ENCODE measurements at places on chromosomes 2 and 18.
A peak's percentile ranks its signal among the peaks of the same experiment; 100 is the strongest.

- DNase-seq, result no peak
These were observed 11.1 kb upstream of the DYM start for GRCh38 chr18:49471532-49471931.

DNA sequence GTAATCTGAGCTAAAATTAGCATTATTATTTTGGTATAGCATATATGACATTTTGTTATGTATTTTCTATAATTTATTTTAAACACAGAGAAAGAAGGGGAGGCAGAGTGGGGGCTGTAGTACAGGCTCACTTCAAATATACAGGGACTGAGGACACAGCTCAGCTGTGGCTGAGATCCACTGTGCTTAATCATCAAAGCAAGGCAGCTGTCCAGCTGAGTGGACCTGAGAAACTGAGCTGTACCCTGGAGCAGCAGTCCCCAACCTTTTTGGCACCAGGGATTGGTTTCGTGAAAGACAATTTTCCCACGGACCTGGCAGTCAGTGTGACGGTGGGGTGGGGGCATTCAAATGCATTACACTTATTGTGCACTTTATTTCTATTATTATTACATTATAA is 687.2 kb downstream of the RNF144A start:
- no peak for DNase-seq

DNA sequence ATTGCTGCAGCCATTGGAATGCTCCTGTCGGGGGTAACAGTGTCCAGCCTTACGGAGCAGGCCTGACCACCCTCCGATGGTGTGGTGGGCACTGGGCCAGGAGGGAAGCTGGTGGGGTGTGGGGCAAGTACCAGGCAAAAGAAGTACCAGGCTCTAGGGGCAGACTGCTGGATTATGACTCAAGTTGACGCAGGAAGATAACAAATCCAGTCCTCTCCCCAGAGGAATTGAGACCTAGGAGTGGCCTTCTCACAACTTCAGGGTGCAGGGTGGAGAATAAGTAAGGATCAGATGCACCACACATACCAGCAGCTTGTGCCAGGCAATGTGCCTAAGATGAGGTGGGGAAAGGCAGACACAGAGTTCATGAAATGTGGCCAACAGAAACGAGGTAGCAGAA is 37.9 kb downstream of the SEMA4F start:
- DNase-seq, result no peak

DNA sequence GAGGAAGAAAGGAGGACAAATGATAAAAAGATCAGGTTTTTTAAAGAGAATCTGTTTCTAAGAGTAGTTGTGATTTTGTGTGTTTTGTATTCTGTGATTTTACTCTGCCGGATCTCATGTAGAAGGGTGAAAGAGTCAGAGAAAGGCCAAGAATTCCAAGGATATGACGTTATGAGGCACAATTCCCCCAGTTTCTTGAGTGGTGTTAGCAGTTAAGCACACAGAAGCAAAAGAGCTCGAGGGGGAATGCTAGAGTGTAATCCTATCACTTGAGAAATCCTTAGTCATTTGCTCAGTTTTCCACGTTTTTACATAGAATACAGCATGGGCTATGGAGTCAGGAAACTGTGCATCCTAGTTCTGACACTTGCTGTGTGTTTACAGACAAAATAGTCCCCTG is 34.8 kb downstream of the METTL4 start:
- no peak for DNase-seq

DNA sequence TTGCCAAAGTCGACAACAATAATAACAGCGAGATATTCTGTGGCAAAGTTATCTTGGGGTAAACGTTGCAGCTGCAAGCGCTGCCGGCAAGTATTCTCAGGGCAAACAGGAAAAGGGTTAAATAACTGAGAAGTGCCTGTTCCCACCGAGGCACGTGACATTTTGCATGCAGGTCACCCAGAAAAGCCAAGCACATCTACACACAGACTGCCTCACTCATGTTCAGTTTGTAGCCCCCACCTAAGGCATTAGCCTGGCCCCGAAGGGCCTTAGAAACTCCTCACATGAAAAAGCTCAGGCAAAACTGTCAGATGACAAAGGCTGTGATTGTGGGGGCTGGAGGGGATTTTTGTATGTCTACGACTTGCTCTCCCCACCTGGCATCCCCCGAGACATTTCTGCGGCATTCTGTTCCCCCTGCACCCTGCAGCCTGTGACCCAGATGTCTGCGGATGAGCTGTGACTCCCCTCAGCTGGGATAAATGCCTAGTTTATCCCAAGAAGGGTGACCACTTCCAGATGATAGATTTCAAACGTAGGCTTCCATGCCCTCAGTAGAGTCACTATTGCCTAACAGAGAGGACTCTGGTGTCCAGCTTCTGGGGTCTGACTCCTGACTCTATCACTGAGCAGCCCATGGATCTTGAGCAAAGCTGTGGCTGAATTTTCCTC is 215.2 kb upstream of the SIX2 start:
- DNase-seq, result no peak

DNA sequence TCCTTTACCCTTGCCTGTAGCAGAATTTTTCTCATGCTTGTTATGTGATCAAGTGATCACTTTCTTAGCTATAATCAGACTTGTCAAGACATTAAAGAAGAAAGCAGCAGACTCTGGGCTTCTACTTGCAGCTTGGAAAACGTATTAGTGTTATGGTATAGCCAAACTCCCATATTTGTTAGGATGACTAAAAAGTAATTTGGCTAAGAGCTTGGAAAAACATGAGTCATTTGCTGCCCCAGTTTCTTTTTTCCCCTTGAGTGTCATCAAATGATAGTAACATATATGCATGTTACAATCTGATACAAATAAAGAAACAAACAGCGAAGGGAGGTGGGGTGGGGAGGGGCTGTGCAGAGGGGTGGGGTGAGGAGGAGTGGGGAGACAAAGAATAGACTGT is 155.5 kb downstream of the IKZF2 start:
- no peak for DNase-seq

DNA sequence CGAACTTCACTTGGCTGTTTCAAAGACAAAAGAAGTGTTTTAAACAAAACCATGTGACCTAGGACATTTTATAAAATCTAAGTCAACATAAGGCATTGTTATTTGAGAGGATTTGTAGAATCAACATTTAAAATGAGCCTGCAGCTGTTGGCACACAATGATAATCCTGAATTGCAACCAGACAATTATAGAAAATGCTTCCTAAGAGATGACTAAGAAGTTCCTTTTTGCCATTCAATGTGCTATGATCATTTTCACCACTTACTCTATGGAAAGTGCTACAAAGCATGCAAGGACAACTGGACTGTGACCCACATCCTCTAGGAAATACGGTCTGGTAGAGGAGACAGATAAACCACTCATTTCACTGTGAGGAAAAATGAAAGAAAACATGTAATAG is 246.4 kb downstream of the CDH20 start:
- DNase-seq, result no peak

GRCh38 chr2:157421331-157421944 is 22.5 kb downstream of the CYTIP start:
- DNase-seq, result no peak

DNA sequence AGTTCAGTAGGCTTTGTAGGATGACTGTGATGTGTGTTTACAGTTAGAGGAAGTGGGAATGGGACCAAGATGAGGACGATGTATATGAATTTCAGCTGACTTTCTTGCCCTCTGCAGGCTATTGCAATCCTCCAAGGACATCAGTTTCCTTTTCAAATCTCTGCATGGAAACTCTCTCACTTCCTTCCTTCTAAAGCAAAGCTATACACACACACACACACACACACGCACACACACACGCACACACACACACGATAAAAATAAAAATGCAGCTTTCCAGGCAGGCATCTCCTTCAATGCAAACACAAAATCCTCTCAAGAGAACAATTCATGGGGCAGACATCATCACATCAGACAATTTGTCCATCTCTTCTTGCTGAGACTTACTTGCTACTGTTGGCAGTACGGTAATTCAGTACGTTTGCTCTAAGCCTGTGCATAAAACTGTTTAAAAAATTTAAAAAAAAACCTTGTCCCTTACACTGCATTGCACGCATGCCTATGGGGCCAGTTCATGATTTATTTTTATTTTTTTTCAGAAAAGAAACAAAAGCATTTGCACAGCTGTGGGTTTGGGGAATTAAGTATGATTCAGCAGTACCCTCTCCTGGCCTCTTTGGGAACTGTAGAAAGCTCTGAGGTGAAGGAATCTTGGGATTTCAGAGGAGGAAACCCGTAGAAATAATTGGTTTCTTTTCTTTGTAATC is 27.1 kb upstream of the ICOS start:
- DNase-seq, result no peak

- DNase-seq, result no peak
These were observed 38.9 kb downstream of the UGP2 start for GRCh38 chr2:63880625-63881024.

- DNase-seq, result no peak
These were observed 75.6 kb upstream of the PKDCC start for GRCh38 chr2:41972179-41972578.

- DNase-seq, result no peak
These were observed 91.1 kb upstream of the NDUFV2 start for GRCh38 chr18:9011431-9011830.

GRCh38 chr18:59502274-59503175 is 143.5 kb upstream of the LMAN1 start:
- no peak for DNase-seq

- DNase-seq, result no peak
These were observed 96.5 kb downstream of the ZNF532 start for GRCh38 chr18:58960946-58961722.

- no peak for DNase-seq
These were observed 45.3 kb downstream of the SMAD7 start for GRCh38 chr18:48905513-48905912.

DNA sequence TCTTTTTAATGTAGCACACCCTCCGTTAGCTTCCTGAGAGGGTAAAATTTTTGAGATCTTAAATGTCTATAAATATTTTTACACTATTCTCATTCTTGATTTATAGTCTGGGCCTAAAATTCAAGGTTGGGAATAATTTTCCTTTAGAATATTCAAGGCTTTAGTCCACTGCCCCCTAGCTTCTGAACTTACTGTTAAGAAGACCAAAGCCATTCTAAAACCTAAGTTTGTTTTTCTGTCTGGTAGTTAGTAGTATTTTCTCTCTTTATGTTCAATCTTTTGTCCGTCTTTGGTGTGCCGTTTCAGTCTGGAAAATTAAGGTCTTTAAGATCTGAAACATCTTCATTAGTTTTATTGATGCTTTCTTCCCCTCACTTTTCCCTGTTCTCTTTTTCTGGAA is 14.5 kb downstream of the OSBPL6 start:
- no peak for DNase-seq

DNA sequence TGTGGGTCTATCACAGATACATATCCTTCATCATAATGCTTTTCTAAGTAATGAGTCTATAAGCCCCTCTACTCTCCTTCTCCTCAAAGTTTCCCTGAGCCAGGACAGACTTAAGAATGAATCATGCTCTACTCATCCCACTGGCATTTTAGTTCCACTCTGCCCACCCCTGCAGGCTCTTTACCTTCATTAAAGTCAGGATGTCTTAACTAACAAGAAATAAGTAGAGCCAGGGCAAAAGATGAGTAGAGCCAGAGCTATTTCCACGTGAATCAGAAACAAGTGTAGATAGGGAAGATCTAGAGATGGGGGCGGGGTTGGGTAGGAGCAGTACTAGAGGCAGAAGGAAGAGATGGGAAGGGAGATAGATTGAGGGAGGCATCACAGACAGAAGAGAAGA is 790.5 kb downstream of the RNF144A start:
- DNase-seq, result no peak

DNA sequence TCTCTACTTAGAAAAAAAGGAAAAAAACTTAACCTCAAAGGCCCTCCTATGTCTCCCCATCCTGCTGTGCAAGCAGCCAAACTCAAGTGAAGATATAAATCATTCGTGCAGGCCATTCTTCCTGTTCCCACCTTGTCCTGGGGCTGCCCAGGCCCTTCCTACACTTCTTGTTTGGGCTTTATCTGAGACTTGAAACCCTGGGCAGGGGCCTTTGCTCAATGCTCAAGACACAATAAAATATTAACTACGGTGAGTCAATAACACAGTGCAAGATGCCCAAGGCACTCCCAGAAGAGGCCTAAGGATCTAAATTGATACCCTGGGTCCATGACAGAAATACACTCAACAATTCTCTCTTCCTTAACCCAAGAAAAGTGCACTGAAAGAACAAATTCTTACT is 67.6 kb downstream of the TBC1D8 start:
- no peak for DNase-seq

GRCh38 chr2:188478724-188479123 is 187.1 kb downstream of the GULP1 start:
- DNase-seq, result no peak

GRCh38 chr2:171923206-171923605 is 945 bp downstream of the HAT1 start:
- no peak for DNase-seq

- no peak for DNase-seq
These were observed 309.8 kb downstream of the C1D start for GRCh38 chr2:67752969-67753368.

DNA sequence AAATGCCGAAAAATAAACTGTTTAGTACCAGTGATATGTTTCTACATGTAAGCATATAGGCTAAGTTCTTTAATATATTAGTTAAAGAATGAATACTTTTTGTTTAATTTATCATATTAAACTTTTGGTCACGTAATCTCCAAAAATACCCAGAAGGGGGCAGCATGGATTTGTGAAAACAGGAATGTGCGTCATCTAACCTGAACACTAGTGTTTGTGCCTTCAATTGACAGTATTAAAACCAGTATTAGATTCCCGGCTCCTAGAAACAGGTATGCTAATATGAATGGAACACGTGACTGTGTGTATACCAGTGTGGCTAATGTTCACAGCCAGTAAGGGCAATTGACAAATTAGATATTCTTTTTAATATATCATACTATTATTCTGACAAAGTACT is 51.8 kb downstream of the WDR7 start:
- no peak for DNase-seq

GRCh38 chr2:118190474-118190873 is 102.2 kb downstream of the INSIG2 start:
- DNase-seq, result no peak

DNA sequence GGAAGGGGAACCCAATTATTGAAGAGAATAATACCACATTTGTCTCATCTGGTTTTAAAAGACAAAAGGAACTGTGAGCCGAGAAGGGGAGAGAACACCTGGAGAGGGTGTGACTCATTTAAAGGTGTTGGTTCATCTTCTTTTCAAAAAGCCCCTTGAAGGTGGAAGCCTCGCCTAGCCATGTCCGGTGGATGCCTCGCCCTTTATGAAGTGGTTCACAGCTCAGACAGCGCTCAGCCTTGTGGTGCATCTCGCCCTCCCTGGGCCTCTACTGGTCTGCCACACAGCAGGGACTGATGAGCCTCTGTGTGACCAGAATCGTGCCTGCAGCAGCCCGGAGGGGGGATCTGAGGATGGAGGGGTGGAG is 290.0 kb upstream of the CXCR4 start:
- peak; percentile 49 for DNase-seq

DNA sequence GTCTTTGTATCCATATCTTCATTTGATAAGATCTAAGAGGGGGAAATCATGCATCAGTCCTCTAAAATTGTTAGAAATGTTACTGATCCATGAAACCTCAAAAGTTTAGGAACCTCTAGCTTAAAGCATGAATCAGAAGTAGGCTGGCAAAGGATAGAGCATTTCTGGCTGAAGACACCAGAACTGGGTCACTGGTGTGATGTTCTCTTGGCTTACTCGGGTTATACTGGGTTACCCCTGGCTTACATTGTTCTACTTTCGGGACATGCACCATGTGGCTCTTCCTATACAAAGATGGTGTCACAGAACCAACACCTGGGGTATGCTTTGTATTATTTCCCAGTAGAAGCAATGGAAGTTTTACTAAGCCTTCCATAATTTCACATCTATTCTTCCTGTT is 83.2 kb upstream of the TNP1 start:
- no peak for DNase-seq

GRCh38 chr2:222878877-222879603 is 18.2 kb downstream of the ACSL3 start:
- no peak for DNase-seq

- no peak for DNase-seq
These were observed 37.9 kb downstream of the MAP3K19 start for GRCh38 chr2:135009339-135009738.

All from vagina (tissue), 2 donors.